ENCODE measurements at places on chromosomes 2 and 18.

DNA sequence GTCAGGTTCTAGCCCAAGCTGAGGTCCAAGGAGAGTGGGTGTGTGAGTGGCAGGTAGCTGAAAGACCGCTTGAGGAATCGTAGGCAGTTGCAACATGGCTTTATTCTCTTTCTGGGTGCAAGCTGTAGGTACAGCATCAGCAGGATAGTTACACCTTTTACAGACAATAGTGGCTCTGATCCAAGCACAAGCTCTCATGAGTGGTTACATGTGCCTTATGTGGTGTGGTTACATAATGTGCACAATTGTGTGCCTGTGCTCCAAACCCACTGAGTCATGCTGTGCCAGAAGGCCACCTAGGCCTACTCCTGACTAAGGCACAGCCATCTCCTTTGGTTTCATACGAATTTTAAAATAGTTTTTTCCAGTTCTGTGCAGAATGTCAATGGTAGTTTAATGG lies 227.6 kb downstream of the SATB2 start:
- DNase-seq, result no peak

- DNase-seq, result no peak
These were observed 100.3 kb downstream of the COL3A1 start for GRCh38 chr2:189074506-189074905.

DNA sequence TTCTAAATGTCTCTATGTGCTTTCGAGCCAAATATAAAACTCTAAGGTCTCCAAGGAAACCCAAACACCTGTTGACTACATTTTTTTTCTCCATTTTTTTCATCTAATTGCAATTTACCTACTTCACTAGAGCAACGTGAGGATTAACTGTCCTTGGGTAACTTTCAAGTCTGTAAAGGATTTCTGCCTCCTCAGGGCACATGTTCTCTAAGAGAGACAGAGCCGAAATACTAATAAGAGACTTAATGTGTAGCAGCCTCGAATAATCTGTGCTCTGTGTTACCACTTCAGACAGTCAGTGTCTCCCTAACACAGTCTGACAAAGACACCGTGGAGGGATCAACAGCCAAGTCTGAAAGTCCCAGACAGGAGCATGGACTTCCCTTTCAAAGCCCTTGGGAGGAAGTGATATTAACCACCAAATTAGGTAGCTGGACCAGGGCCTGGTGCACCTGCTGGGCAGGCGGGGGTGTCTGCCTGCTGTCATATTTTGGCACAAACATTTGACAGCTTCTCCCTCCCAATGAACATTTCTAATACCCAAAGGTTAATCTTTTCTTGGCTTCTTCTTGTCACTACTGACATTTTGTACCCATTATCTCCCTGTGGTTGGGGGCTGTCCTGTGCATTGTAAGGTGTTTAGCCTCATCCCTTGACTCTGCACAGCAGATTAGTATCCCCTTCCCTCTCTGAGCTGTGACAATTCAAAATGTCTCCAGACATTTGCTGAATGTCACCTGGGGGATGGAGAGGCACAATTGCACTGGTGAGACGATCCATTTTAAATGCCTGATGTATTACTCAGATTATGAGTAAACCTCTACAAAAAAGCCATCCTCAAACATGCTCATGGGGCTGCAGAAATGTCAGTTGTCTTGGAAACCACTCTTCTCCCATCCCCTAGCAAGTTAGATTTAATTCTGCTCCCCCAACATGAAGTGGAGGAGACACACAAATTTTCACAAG lies 45.7 kb upstream of the LYPD1 start:
- no peak for DNase-seq

GRCh38 chr18:56538746-56539145 lies 99.6 kb downstream of the TXNL1 start:
- no peak for DNase-seq

- no peak for DNase-seq
These were observed 14.7 kb upstream of the EPG5 start for GRCh38 chr18:45981821-45982220.

GRCh38 chr18:57853133-57853532 lies 50.0 kb upstream of the ATP8B1 start:
- no peak for DNase-seq

DNA sequence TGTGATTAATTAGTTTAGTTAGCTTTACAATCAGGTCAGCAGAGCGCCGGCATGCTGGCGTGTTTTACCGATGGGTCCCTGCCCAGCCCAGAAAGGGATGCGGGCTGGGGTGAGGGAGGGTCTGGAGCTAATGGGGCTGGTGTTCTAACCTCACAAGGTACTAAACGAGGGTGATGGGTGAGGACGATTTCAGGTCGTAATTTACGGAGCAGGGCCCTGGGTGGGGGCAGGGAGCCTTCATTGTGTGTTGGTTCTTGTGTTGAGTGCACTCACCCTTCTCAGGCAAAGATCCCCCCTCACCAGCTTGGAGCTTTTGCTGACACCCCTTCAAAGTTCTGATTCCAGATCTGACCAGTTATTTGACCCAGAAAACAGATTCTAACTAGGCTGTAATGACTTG lies 39.5 kb downstream of the PTGR3 start:
- no peak for DNase-seq

GRCh38 chr2:82599021-82599420 lies 1860.1 kb downstream of the SUCLG1 start:
- DNase-seq, result no peak
